Left lung (tissue), 14 donors: ENCODE measurements at places on chromosomes 4 and X. TPM values are rescaled to one million over a fixed set of nuclear protein-coding genes. Genes with fewer than 3 reads are reported as not detected.

The TMEM144 gene
- 4.7 TPM for polyA plus RNA-seq

The PALLD gene
- polyA plus RNA-seq: 77.3 TPM

- no peaks in the 10 kb centered on the region for H3K36me3 ChIP-seq
- no peak overlapping the region for H3K4me3 ChIP-seq
- no peaks in the 10 kb centered on the region for H3K27me3 ChIP-seq
- H3K4me1 ChIP-seq: no peaks in the 10 kb centered on the region
- DNase-seq: no peak
Measured at GRCh38 chr4:166657261-166657660, 577.0 kb downstream of the SPOCK3 start.

DNA sequence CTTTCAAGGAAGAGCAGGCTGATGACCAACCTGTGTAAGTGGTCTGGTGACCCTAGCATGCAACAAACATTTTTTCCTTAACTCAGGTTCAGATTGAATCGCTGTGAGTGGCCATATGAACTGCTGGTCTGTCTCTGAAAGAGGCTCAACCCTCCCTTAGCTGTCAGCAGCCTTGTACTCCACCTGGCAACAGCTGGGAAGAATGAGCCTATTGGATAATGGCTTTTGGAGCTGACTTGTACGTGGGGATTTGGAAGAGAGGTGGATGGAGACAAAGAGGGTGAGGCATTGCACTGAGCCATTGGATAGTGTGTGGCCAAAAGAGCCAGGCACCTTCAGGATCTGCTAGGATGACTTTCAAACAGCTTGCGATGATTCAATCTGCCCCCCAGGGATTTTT, 35.7 kb upstream of the BMP15 start:
- no peaks in the 10 kb centered on the region for H3K36me3 ChIP-seq
- H3K4me3 ChIP-seq: no peak overlapping the region
- H3K4me1 ChIP-seq: no peaks in the 10 kb centered on the region
- peaks cover 2% of the 10 kb centered on the region for H3K27me3 ChIP-seq

- no peak for DNase-seq
- no peaks in the 10 kb centered on the region for H3K36me3 ChIP-seq
- H3K4me3 ChIP-seq: no peak overlapping the region
- peaks cover 10% of the 10 kb centered on the region for H3K4me1 ChIP-seq
Measured at GRCh38 chr4:25879991-25880651, 17.3 kb upstream of the SEL1L3 start.

- H3K36me3 ChIP-seq: no peaks in the 10 kb centered on the region
- no peak overlapping the region for H3K27ac ChIP-seq
- DNase-seq: peak; percentile 71
- no peak overlapping the region for H3K4me3 ChIP-seq
Measured at GRCh38 chr4:127505203-127505602, 127.6 kb upstream of the INTU start.

DNA sequence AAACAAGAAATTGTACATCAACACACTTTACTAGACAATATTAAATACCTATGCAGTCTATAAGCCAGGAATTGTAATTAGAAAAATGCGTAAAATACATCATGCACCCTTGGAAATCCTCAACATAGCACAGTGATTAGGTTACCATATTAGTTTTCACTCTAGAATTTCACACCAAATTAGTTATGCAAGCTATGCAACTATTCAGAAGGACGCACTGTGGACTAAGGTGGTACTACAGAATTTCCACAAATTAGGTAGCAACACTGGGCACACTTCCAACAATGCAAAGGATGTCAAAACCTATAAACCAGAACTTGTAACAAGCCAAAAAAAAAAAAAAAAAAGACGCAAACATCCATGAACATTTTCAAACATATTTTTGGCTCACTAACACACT, 71.1 kb upstream of the ZCCHC13 start:
- H3K27me3 ChIP-seq: no peaks in the 10 kb centered on the region
- H3K4me3 ChIP-seq: no peak overlapping the region
- H3K27ac ChIP-seq: no peak overlapping the region
- DNase-seq: no peak
- no peaks in the 10 kb centered on the region for H3K36me3 ChIP-seq
- H3K4me1 ChIP-seq: no peaks in the 10 kb centered on the region

DNA sequence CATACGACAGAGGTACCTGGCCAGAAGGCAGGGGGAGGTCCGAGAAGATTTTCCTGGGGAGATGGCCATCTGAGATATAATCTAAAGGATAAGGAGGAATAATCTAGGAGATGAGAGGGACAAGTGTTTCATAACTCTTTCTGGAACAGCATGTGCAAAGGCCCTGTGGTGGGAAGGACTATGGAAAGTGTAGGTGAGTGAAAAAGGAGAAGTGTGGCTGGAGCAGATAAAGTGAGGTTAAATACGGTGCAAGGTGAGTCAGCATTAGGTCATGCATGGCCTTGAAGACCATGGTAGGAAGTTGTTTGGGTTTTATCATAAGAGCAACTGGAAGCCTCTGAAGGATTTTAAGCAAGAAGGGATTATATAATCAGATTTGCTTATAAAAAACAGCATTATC, 34.6 kb upstream of the MTM1 start:
- no peaks in the 10 kb centered on the region for H3K4me1 ChIP-seq
- H3K36me3 ChIP-seq: no peaks in the 10 kb centered on the region
- no peak overlapping the region for H3K27ac ChIP-seq
- no peak for DNase-seq

DNA sequence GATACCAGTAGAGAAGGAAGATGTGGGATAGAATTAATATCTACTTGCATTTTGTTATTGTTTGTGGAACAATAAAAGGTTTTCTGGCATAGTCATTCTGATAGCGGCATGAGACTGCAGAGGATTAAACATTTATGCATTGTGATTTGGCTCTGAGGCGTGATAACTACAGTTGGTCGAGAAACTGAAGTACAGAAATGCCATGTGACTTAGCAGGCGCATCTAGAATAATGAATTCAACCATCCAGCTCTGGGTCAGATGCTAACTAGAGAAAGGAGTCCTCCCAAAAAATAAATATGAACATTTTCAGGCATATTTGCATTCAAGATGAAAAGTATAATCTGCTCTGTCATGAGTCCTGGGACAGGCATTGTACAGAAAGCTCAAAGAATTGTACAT, 62.8 kb downstream of the CCSER1 start:
- H3K36me3 ChIP-seq: no peaks in the 10 kb centered on the region
- no peaks in the 10 kb centered on the region for H3K27me3 ChIP-seq
- no peak overlapping the region for H3K27ac ChIP-seq

- DNase-seq: no peak
- no peak overlapping the region for H3K4me3 ChIP-seq
- no peak overlapping the region for H3K27ac ChIP-seq
- no peaks in the 10 kb centered on the region for H3K27me3 ChIP-seq
Measured at GRCh38 chr4:77308843-77309242, 151.8 kb downstream of the CCNG2 start.

GRCh38 chr4:166174717-166175490, 301.9 kb downstream of the TLL1 start:
- no peak overlapping the region for H3K27ac ChIP-seq
- no peaks in the 10 kb centered on the region for H3K36me3 ChIP-seq
- no peaks in the 10 kb centered on the region for H3K4me1 ChIP-seq

DNA sequence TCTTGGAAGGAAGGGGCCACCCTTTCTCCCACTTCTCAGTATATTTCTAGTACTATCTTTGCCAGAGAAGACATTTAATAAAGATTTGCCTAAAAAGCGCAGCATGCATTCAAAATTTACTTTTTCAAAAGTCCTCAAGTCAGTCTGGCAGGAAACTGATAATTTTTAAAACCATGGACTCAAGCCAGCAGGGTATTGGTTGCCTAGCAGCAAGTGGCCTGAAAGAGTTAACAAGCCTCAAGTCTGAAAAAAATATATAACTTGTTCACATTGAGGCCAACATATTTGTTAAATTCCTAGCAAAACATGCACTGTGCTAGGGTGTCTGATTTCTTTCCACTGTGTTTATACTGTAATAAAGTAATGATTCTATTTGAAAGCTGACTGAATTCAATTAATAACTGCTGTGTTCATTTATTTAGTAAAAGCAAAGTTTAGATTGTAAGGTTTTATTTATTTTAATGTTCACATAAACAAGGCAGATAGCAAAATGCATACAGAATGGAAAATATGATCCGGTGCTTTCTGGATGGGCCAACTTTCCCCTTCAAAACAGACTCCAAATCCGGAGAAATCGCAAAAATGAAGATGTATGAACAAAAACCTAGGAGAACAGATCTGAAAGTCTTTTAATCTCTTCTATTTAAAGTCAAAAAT, 218.5 kb upstream of the FGF13 start:
- no peaks in the 10 kb centered on the region for H3K27me3 ChIP-seq
- H3K4me1 ChIP-seq: no peaks in the 10 kb centered on the region
- no peak overlapping the region for H3K4me3 ChIP-seq
- no peaks in the 10 kb centered on the region for H3K36me3 ChIP-seq
